ENCODE measurements at places on chromosomes 3 and 15.

DNA sequence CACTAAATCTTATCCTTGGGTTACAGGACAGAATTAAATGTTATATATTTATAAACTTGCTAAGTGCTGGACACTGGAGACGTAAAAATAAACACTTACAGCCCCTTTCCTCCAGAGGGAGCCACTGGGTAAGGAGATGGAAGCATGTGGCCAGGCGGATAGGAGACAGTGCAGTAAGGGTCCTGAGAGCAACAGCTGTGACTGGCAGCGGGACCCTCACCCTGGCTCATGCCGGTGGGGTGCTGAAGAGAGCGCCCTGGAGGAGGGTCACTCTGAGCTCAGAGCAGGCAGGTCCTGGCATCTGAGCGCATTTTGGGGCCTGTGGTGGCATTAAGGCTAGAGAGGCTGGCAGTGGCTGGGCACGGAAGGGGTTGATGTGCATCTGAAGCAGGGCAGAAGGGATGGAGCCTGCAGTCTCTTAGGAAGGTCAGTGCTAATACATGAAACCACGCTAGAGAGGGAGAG is 16.0 kb downstream of the SEC61A1 start:
- no peak for DNase-seq

DNA sequence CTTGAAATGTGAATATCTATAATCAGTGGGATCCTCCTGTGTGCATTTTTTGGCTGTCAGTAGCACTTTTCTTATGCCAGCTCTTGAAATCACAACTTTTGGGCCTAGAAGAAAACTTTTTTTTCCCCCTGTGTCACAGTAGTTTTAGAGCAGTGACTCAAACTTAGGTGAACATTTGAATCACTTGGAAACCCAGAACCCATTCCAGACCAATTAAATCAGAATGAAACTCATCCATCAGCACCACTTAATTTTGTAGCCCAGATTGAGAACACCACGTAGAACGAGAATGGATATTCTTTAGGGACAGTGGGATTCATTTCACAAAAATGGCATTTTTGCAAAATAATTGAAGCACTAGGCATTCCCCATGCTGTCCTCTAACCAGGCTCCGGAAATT is 224.8 kb upstream of the NANOGP8 start:
- DNase-seq: no peak

DNA sequence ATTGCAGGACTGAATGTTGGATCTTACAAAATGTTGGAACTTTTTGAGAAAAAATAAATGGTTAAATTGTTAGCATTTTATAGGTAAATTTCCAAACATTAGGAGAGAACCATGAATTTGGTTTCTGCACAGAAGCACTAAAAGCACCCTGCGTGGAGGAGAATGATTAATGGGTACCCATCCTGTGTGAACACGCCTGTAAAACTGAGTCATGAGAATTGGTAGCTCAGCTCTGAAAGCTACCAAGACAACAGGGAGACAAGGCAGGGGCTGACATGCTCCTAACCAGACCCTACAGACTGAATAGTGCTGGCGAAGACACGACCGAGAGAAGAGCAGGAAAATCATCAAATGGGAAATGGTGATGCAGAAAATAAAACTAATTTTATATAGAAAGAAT is 32.4 kb upstream of the MTMR10 start:
- no peak for DNase-seq

GRCh38 chr3:47158208-47158607 is 5.7 kb downstream of the SETD2 start:
- no peak for DNase-seq

DNA sequence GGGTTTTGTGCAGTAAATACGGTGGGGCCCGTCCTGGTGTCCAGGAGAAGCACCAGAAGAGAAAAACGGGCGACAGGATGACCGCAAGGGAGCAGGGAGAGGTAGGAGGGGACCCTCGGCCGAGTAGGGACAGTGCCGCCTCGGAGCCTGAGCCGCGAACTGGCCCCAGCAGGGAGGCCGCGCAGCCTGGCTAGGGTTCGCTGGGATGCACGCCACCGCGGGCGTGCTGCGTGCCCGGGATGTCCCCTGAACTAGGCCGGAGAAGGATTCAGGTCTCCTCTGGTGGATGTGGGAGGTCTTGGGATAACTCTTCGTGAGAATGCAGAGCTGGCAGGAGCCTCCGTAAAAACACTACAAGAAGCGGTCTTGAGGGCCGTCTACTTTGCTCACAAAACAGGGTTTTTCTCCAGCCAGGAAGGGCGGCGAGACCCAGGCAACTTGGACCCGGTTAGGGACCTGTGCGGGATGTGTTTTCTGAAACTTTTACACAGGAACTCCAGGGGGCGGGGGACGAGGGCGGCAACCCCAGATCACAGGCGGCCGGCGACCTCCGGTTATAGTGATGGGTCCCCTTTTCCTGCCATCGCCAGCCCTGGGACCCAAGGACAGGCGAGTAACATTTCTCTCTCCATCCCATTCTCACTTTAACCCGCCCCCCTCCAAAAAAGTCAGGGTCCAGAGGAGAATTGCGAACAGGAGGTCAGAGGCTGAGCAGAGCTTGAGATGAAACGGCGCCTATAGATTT is 35.5 kb downstream of the NR2F2 start:
- no peak for DNase-seq

DNA sequence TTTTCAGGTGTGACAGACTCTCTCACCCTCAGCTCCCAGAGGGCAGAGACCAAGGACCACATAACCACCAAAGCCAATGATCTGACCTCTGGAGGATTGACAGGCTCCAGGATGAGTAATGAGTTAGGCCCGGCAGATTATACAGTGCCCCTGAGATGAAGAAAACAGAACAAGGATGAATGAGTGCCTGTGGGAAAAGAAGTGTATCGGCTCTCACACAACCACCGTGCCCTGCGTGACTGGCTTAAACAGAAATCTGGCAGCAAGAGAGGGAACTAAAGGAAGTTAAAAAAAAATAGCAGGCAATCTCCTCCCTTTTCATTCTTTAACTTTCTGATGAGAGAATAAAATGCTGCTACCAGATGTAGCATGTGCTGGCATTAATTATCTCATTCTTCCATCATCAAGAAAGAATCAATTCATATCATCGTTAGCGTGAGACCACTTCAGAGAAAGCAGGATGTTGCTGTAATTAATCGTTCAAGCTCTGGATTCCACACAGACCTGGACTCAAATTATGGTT is 227.5 kb upstream of the COL8A1 start:
- no peak for DNase-seq

- DNase-seq: peak; percentile 44
Observed at GRCh38 chr3:140942221-140943104, 827 bp downstream of the SLC25A36 start.

DNA sequence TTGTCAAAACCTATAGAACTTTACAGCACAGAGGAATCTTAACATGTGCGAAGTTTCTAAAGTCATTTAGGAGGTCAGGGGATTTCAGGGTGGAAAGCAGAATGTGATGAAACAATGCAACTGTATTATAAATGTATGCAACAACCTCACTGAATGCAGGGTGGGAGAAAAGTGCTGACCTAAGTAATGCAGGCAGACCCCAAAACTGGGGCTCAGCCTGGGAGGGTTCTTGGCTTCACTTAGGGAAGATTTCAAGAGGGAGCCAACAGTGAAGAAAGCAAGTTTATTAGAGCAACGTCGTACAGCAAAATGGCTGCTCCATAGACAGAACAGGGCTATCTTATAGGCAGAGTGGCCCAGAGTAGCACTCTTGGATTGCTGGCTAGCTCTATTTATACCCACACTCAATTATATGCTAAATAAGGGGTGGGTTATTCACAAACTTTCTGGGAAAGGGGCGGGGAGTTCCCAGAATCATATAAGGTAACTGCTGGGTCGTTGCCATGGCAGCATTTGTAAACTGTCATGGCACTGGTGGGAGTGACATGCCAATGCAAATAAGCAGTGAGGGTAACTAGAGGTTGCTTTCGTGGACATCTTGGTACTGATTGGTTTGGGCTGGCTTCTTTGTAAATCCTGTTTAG is 14.2 kb upstream of the CAND2 start:
- DNase-seq: peak; percentile 22

- no peak for DNase-seq
Observed at GRCh38 chr3:71099997-71100719, 483.4 kb downstream of the FOXP1 start.

- no peak for DNase-seq
Observed at GRCh38 chr3:13465236-13465873, 14.8 kb upstream of the HDAC11 start.

DNA sequence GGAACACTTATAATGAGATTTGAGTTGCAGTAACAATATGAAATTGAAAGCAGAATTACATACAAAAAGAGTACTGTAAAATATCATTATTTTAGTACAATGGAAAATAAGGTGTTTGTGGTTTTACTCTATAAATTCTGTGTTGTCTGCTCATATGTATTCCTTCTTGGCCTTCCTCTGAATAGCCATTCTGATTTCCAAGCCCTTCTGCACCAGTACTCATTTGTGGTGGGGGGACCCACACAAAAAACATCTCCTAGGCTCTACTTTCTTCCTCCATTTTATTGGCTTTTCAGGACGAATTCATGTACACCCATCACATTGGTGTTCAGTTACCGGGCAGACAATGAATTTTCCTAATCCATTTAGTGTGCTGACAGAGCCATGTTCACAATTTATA is 338.2 kb downstream of the ERC2 start:
- no peak for DNase-seq

- no peak for DNase-seq
Observed at GRCh38 chr3:39165518-39165917, 12.1 kb upstream of the CSRNP1 start.

GRCh38 chr3:194092881-194093301 is 43.1 kb upstream of the HES1 start:
- DNase-seq: no peak

GRCh38 chr3:104368760-104369159 is 997.9 kb upstream of the ALCAM start:
- DNase-seq: no peak

- DNase-seq: no peak
Observed at GRCh38 chr3:50617096-50617791, at the start of gene MAPKAPK3. Gene MAPKAPK3 (plus strand): TSS chr3:50617151. CDS start chr3:50617566, 415 bp downstream.

DNA sequence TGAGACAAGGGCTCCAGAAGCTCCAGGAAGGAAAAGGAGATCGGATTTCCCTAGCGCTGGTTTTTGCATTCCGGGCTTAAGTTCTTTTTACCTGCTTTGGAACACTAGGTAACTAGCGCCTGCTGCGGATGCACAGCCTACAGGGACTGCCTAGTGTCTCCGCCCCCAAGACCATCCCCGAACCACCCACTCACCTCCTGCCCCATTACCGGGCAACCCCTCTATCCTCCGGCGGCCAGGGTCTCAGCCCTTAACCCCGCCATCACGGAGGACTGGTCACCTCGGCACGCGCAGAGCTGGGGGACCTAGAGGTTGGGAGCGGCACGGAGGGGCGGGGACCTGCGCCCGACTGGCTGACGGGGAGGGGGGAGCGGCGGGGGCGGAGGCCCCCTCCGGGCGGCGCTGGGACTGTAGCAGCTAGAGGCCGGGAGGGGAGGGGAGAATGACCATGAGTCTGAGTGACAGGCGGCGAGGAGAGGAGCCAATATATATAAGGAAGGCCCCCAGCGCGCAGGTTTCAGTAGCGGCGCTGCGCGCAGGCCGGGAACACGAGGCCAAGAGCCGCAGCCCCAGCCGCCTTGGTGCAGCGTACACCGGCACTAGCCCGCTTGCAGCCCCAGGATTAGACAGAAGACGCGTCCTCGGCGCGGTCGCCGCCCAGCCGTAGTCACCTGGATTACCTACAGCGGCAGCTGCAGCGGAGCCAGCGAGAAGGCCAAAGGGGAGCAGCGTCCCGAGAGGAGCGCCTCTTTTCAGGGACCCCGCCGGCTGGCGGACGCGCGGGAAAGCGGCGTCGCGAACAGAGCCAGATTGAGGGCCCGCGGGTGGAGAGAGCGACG is at the start of gene DLL4:
TSS of gene DLL4 (plus strand) at position 520 of the 839 bp plus-strand sequence. CDS start 329 bp downstream, outside the sequence.
- peak; percentile 37 for DNase-seq

DNA sequence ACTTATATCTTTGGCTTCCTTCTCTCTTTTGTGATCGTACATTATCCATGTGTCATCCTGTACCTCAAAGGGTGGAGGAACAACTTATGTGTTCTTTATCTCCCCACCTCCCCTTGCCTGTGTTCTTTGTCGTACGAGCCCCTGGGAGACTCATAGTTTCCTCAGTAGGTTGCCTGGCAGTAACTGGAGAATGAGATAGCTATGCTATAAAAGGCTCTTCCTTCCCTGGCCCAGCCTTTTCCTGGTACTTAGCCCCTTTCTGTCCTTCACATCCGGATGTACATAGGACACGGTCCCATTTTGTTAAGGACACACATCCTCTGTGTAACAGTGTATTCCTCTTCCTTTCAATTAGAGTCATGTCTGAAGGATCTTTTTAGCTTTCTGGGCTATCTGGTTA is 32.1 kb downstream of the PLCL2 start:
- DNase-seq: peak; percentile 47

DNA sequence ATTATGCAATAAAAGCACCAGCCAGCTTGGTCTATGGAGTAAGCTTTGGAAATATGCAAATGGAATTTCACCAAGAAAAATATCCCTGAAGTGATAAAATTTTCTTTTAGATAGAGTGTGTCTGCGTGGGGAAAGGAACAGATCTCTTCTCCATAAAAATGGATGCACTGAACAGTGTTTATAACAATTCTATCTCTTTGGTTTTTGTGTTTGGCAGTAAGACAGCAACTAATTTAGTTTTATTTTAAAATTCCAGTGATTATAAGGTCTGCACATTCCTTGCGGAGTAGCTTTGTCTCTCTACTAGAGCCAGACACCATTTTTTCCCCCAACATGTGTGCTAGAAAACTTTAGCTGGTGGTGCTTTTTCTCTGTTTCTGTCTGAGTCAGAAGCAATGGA is 712.4 kb downstream of the GRM7 start:
- no peak for DNase-seq

DNA sequence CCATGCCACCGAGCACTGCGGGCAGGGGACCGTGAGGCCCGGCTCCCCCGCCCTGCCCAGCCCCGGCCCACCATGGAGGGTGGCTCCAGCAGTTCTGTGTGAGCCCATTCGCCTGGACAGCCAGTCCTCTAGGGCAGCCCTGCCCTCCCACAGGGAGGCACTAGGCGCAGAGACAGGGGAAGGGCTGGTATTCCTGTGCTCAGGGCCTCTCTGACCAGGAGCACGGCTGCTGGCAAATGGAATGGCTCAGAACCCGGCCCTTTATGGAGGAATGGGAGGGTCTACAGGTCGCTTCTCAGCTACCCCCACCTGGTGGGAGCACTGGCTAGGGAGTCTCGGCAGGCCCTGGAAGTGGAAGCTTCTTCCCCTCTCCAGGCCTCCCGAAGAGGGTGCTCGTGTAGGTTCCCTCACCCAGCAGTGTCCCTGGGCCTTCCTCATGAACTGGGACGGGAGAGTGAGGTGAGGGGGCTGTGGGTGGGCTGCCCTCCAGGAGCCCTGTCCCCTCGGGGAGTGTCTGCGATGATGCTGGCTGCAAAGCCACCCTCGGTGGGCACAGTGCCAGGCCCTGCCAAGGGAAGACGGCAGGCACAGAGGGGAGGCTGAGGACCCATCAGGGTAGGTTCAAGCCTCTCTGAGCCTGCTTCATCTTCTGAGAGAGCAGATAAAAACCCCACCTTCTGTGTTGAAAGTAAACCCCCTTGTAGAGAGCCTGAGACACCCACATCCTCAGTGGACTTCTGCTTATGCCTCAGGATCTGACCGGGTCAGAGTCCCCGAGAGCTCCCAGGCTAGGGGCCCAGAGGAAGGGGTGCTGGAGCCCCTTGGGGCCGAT is 1.5 kb downstream of the MELTF start:
- DNase-seq: no peak

Measured in stimulated activated CD4-positive, alpha-beta T cell treated with anti-CD3 and anti-CD28 coated beads, Interleukin-1b, Interleukin-23, amount 100 ng/mL, for 48 hours (primary cell).